Activated gamma-delta T cell (primary cell): ENCODE measurements at places on chromosomes 6 and 20.

DNA sequence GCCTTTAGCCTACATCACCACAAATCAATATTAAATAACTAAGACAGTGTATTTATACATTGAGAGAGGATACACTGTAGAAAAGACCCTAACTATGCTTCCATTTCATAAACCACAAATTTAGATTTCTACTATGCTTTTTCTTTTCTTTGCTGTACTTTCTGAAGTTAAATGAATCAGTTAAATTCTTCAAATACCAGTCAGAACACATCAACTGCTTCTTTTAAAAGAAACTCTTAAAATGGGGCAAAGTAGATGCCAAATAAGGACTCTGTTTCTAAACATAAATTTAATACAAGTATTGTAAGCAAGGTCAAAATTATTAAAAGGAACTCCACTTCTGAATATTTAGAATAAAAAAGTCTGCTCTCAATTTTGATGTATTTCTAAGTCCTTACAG, 76.9 kb downstream of the GMDS start:
- DNase-seq = no peak

DNA sequence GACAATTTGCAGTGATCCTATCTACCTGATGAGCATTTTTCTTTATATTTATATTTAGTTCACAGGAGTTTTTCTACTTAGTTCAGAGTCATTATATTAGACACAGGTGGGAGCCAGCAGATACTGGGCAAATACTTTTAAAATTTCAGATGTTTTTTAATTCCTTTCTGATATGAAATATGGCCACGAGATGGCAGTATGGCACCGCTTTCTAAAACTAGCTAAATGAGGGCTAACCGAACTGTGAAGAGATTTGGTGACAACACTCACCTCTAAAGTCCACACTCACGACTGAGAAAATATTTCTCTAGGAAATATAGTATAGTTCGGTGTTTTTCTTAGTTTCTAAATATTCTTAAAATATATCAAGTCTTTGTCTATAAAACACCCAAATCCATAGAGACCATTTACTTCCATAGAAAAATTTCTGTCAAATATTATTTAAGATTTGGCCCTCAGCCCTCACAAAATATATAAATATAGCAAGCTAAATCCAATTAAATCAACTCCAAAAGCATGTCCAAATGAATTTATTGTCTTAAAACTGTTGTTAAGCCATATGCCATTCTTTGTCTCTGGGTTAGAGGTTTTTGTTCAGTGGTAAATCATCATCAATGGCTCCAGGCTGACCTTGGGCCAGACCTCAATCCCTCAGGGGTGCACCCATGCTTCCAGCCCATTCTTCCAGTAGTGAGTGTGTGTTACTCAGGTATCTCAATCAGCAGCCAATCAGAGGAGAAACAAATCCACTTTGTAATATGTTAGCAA, 63.6 kb downstream of the HUS1B start:
- DNase-seq = no peak

DNA sequence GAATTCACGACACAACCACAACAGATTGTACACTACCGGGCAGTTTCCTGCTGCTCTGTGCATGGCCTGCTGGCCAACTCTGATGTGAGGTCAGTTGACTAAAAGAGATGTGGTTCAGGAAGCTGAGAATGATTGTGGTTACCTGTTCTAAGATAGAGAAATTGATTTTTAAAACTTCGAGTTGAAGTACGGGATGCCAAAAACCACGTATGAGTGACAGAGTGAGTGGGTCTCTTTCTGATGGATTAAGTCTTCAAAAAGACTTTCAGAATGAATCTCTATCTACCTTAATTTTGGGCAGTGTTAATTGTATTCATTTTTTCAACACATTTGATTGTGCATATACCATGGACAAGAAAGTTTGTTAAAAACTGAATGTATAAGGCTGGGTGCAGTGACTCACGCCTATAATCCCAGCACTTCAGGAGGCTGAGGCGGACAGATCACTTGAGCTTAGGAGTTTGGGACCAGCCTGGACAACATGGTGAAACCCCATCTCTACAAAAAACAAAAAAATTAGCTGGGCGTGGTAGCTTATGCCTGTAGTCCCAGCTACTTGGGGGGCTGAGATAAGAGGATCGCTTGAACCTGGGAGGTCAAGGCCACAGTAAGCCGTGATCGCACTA, 121.2 kb downstream of the SGK1 start:
- DNase-seq = no peak

GRCh38 chr6:45115696-45116095, 212.4 kb upstream of the RUNX2 start:
- DNase-seq = no peak

GRCh38 chr20:49893242-49894072, 21.9 kb downstream of the SPATA2 start:
- DNase-seq = no peak

GRCh38 chr6:168166627-168167026, 87.6 kb upstream of the FRMD1 start:
- DNase-seq = no peak

- no peak for DNase-seq
Observed at GRCh38 chr6:139154881-139155547, 20.1 kb downstream of the HECA start.

DNA sequence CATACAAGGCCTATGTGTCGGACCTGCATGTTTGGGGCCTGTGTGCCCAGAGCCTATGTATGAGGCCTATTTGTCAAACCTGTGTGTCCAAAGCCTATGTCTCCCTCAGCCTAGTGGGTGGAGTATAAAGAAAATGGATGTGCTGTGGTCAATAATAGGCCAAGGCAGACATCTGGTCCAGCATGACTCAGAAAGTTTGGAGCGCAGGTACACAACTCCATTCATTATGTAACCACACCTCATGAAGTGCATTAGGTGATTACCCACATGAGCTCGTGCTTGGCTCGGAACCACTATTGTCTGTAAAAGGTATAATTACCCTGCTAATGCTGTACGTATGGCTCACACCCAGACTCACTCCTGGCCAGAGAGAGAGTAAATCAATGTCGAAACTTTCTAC, 302.4 kb upstream of the POU3F2 start:
- no peak for DNase-seq

DNA sequence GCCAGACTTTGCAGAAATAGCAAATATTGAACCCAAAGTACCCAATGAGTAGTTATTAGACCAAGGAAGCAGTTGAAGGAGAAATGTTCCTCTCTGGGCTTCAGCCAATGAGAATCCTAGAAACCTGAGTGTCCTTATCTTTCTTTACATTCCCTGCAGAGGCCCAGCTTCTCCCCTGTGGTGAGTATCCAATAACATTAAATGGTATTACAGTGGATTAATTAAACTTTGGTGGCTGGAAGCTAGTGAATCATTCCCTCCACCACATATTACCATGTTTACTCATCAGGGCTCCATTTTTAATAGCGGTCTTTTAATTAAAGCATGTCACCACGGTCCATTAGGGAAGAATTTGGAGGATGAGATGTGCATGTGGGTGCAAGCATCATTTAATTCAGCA, 74.0 kb downstream of the UNC5CL start:
- DNase-seq = no peak

DNA sequence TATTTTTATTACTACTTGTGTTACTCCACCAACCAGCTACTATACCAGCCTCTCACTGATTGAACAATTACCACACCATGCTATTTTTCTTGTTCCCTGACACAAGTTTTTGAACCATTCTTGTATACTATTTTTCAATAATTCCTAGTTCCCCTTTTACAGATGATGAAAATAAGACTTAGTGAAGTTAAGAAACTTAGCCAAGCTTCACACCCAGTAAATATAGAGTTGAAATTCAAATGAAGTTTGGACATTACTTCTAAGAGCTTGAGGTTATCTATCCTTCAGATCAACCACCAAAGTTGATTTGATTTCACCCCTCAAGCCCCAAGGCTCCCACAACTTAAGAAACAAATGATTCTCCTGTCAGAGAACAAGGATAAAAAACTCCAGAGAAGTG, 13.1 kb upstream of the BCAS1 start:
- DNase-seq = no peak

- no peak for DNase-seq
Observed at GRCh38 chr6:5130135-5130866, 45.2 kb downstream of the PPP1R3G start.

- DNase-seq = no peak
Observed at GRCh38 chr20:1968964-1969363, 24.9 kb downstream of the PDYN start.

GRCh38 chr6:42572523-42572922, 8.7 kb downstream of the UBR2 start:
- no peak for DNase-seq

- no peak for DNase-seq
Observed at GRCh38 chr20:13017235-13017634, 8.5 kb downstream of the SPTLC3 start.

DNA sequence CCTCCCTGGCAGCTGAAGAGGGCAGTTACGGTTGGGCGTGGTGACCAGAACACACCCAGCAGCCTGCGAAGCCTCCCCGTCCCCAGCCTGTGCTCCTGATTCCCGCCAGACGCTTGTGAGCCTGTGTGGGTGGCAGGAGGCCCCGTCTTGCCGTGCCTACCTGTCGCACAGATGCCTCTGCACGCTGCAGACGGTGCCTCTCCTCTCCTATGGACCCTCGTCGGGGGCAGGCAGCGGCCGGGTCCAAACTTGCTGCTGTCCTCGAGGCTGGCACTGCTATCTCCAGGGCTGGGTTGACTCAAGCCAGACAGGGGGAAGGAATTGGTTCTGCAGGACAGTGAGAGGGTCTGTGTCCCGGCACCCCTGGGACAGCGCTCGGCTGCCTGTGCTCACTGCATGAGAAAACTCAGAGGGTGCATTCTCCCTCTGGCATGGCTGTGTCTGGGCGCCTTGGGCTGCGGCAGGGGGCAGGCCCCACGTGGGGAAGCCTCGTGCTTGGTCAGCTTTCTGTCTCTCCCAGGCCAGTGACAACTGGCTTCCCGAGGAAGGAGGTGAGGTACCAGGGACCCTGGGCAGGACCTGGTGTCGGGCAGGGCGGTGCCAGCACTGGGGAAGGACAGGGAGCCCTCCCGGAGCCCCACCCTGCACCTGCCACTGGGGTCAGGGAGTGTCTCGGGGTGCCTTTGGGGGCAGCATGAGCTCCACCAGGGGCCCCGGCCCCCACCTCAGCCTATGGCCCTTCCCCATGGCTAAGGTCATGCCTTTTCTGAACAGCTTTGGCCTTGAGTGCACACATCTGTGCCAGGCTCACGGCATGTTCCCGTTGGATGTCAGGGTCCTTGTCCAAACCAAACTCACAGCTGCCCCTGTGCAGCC, 127.5 kb downstream of the TAF4 start:
- DNase-seq = no peak

GRCh38 chr20:16262594-16262993, 310.7 kb downstream of the KIF16B start:
- DNase-seq = no peak

DNA sequence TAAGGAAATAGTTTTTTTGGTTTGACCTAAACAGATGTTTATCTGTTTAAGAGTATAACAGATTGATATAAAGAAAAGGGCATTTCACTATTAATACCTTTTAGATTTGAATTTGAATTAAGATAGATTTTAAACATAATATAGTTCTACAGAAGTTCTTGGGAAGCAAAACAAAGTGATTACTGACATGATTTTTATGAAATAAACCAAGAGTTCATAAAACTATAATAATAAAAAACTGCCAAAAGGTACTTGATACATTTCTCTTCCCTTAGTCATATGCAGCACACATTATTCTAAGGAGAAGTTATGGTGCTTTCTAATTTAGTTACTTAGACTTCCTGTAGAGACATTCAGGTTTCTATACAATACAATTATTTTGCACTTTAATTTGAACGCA, 9.6 kb downstream of the STXBP5 start:
- no peak for DNase-seq

DNA sequence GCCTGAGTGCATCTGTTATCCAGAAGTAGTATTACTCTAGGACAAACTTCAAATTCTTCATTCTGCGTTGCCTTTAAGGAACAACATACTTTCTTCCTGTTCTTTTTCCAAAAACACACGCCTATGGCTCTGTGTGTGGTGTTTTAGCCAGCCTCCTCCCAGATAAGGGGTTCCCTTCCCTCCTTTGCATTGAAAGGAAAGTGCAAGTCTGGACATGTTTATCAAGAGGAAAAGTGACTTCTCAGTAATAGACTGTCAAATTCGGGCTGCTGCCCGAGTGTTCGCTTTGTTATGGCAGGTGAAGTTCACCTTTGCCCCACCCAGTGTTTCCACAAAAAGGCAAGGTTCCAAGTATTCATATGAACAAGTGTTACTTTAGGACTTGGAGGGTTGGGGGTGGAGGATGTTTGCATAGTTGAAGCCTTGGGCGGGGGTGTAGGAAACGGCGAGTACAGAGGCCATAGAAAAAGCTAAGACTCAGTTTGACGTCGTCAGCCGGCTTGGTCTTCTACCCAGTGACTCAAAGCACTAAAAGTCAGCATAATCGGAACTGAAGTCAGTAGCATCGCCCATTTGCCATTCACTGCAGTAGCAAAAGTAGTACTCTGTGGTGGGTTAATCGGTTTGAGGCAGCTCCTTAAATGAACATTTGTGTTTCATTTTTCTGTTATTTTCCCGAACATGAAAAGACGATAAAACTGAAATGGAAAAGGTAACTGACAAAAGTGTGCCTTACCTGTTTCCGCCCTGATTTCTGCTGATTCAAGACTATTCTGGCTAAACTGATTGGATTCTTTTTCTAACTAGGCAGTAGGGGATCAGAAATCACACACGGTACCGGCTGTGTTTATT, 12.5 kb downstream of the PRDM1 start:
- DNase-seq = no peak

- DNase-seq = no peak
Observed at GRCh38 chr6:150891888-150892485, 26.5 kb downstream of the MTHFD1L start.

DNA sequence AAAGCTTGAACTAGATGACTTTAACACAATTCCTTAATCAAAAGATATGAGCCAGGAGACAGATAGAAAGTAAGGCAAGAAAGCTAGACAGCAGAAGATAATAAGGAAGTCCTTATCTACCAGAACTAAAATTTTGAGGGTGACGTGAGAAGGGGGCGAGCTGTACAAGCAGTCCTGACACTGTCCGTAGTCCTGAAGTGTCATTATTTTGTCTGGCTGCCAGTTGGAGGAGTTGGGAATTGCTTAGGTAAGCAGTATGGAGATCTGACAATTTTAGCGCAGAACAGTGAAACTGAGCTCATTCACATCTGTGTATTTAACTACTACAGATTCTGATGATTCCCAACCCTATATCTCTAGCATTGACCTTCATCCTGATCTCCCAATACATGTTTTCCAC, 25.8 kb upstream of the CEP85L start:
- DNase-seq = no peak

GRCh38 chr6:147750413-147750812, 241.9 kb downstream of the SAMD5 start:
- no peak for DNase-seq
